ENCODE measurements at places on chromosomes 1 and 21.

- DNase-seq, result no peak
Observed at GRCh38 chr1:47439017-47439818, 1.4 kb downstream of the FOXD2 start.

- DNase-seq, result no peak
Observed at GRCh38 chr1:3417082-3417739, 37.3 kb upstream of the ARHGEF16 start.

- DNase-seq, result no peak
Observed at GRCh38 chr1:67551375-67551774, 121.2 kb upstream of the SERBP1 start.

DNA sequence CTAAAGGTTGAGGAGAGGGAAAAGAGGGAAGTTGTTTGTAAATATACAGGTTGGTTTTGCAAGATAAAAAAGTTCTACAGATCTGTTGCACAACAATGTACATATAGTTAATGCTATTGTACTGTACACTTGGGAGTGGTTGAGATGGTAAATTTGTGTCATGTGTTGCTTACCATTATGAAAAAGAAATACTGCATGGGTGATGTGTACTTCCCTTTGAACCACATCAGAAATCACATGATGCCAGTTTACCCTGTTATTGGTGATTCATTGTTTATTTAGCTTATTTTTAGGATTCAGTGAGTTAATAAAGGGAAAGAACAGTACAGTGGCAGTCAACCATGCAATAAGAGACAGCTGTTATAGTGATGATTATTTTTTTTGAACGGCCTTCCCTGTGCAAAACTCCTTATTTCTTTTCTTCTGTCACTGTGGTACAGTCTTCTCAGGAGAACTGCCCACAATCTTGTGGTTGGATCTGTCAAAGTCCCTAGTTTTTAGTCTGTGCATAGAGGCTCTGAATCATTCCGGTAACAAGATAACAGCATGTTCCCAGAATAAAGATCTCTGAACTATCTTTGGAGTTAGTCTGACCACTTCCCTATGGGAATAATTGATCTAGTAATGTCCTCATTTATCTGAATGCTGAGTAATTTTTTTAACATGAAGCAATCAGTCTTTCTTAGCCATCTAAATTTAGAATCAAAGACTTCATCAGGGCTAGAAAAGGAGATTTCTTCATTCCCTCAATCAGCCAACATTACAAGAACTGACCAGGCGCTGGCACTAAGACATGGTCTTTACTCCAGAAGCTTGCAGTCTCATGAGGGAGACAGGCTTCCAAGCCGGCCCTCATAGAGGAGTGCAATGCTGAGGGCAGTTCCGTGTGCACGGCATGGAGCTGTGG, 84.2 kb downstream of the SH3GLB1 start:
- DNase-seq, result peak; percentile 86

DNA sequence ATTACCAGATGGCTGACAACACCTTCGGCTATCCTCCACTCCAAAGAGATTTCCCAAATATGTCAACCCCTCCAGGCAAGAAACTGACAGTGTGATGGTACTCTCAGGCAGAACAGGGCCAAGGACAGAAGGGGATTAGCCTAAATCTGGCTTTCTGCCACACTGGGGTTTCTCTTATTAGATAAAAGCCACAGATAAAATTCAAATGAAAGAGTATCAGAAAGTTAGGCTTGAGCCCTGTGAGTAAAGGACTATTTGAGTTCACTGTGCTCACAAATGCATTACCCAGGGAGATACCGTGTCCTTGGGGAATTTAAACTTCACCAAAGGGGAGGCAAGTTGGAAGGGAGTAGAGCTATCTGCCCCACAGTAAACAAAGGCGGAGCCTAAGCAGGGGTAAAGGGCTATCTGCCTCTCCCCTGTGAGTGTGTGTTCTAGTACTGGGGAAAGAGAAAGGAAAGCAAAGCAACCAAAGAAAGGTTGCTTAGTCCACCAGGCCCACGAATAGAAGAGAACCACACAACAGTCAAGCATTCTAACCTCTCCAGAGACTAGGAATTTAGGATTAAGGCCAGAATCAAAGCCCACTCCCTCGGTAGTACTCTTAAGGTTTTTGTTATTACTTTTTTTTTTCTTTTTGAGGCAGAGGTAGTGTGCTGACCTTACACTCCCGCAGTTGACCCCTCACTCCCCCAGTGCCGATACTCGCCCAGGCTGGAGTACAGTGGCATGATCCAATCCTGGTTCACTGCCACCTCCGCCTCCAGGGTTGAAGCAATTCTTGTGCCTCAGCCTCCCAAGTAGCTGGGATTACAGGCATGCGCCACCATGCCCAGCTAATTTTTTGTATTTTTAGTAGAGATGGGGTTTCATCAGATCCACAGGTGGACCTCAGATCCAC, 12.7 kb downstream of the TPM3 start:
- no peak for DNase-seq

DNA sequence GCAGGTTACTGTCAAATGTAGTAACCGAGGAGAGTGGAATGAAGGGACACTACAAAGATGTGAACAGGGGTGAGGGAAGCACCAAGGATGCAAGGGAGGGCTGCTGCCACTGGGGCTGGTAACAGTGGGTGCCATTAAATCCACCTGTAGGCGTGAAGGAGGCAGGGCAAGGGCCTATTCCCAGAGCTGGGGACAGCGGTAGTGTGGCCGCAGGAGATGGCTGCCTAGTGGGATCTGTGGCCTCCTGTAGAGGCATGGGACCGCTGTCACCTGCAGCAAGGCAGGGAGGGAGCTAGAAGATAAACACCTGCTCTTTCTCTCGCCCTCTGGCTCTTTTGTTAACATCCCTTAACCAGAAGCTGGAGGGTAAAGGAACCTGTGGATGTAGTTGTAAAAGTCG, 80.5 kb upstream of the CNIH3 start:
- no peak for DNase-seq

- peak; percentile 79 for DNase-seq
Observed at GRCh38 chr1:108897865-108898720, 21.3 kb downstream of the GPSM2 start.

DNA sequence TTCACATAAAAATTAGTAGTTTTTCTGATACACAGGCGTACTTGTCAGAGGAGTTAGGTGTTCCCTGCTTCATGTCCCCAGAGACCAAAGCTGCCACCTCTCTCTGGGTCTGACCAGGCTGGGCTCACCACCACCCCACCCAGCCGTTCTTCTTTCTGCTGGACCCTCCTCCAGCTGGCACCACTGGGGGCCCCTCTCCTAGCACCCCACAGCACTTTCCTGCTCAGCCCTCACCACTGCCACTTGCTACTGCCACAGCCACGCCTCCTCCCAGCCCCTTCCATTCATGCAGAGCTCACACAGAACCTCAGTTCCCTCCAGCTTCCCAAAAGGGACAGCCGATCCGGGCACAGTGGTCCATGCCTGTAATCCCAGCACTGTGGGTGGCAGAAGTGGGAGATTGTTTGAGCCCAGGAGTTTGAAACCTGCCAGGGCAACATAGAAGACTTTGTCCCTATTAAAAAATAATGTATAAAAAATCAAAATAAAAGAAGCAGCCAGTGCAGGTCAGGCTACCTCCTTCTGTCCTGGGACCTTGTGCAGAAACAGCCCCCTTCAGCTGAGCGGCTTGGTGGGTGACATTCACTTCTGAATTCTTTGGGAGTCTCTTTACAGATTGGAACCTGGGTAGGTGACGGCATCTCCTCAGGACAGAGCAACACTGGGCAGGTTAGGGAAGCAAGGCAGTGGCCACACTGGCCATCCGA, 208.3 kb downstream of the TOMM20 start:
- DNase-seq, result no peak

All from IMR-90 (cell line).